ENCODE measurements at places on chromosomes 6 and 20.

DNA sequence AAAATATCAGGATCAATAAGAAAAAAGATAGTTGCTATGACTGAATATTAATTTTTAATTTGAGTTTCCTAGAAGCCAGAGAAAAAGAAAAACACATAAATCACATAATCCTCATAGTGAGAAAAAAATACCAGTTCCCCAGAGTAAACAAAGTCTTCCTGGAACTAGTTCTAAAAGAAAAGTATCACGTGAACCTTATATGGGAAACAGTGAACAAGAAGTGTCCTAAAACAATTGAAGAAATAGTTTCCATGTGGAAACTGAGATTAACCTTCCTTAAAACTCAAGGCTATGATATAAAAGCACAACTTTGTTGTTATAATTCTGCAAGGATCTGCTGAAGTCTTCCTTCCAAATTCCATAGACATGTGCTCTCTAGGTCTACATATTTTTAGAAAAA lies 50.6 kb downstream of the RCAN2 start:
- H3K36me3 ChIP-seq = no peaks in the 10 kb centered on the region
- H3K4me3 ChIP-seq = no peak overlapping the region
- no peak for DNase-seq
- no peaks in the 10 kb centered on the region for H3K4me1 ChIP-seq
- H3K27me3 ChIP-seq = peaks cover 6% of the 10 kb centered on the region

DNA sequence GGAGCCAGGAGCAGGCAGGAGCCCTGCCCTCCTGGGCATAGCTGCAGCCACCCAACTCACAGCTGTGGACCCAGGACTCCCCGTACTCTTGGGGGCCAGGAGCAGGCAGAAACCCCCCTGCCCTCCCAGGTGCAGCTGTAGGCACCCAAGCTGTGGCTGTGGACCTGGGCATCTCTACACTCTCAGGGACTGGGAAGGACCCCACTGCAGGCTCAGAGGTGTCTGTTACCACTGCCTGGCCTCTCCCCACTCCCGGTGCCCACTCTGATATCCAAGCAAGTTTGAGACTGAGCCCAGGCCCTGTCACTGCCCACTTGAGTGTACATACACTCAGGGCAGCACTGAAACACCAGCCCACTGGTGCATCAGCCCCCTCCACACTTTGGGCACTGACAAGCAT lies 193.5 kb upstream of the MANEA start:
- no peaks in the 10 kb centered on the region for H3K4me1 ChIP-seq
- no peak for DNase-seq
- no peak overlapping the region for H3K4me3 ChIP-seq
- no peaks in the 10 kb centered on the region for H3K36me3 ChIP-seq
- no peaks in the 10 kb centered on the region for H3K27me3 ChIP-seq
- no peak overlapping the region for H3K27ac ChIP-seq

- no peaks in the 10 kb centered on the region for H3K4me1 ChIP-seq
- no peak for DNase-seq
- H3K36me3 ChIP-seq = no peaks in the 10 kb centered on the region
- H3K27me3 ChIP-seq = no peaks in the 10 kb centered on the region
Observed at GRCh38 chr6:67094431-67094946, 1387.5 kb upstream of the EYS start.

- no peak overlapping the region for H3K4me3 ChIP-seq
- no peak overlapping the region for H3K27ac ChIP-seq
- H3K36me3 ChIP-seq = no peaks in the 10 kb centered on the region
- H3K4me1 ChIP-seq = no peaks in the 10 kb centered on the region
- H3K27me3 ChIP-seq = no peaks in the 10 kb centered on the region
Observed at GRCh38 chr20:21982559-21982958, 277.1 kb downstream of the PAX1 start.

DNA sequence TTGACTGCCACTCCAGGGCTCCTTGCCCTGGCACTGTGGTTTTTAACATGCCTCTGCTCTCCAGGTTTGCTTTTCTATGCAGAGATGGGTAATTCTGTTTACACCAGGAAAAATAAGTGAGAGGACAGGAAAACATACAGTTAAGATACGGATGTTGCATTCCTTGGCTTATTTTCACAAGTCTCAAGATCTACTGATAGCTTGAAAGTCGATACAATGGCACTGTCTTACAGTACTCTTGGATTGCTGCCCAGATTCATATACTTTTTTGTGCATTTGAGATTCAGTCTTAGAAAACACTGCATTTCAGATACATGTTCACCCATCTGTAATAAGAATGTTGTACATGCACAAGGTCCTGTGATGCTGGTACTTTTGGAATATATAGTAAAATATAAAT lies 159.6 kb upstream of the FLRT3 start:
- H3K4me3 ChIP-seq = no peak overlapping the region
- H3K27ac ChIP-seq = no peak overlapping the region
- H3K36me3 ChIP-seq = no peaks in the 10 kb centered on the region
- H3K4me1 ChIP-seq = no peaks in the 10 kb centered on the region
- H3K27me3 ChIP-seq = no peaks in the 10 kb centered on the region
- DNase-seq = no peak

DNA sequence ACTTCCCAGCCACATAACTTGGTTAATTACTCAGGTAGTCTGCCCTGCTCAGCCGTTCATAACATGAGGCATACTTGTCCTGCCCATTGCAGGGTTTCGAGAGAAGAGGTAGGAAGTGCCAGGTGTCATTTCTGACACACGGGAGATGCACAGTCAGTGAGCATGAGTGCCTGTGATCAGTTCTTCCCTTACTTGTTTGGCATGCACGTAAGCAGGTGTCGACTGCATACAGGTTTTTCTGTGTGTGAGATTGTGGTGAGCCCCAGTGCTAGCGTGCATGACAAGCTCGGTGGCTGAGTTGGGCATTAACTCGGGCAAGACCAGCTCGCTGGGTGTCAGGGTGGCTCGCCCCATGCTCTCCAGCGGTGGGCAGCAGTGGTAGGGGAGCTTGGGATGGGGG lies 51.2 kb upstream of the SLC22A1 start:
- H3K36me3 ChIP-seq = peaks cover 84% of the 10 kb centered on the region
- H3K27ac ChIP-seq = no peak overlapping the region
- H3K27me3 ChIP-seq = no peaks in the 10 kb centered on the region
- peaks cover 31% of the 10 kb centered on the region for H3K4me1 ChIP-seq
- no peak overlapping the region for H3K4me3 ChIP-seq

DNA sequence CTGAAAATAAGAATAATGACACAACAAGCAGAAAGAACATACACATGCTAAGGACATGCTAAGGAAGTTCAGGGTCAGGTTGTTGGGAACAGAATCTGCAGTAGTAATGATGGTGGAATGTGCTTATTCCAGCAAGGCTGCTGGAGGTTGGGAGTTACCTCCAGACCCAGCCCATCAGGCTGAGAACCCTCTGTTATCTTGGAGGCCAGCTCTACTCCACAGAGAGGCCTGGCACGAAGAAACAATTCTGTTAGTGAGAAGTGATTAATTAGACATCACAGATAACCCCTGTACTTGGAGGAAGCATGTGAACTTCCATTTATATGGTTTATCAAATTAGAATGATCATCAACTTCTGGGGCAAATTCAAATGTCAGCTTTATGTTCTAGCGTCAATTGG lies 22.1 kb upstream of the ARHGAP18 start:
- H3K27ac ChIP-seq = no peak overlapping the region
- H3K4me1 ChIP-seq = no peaks in the 10 kb centered on the region

GRCh38 chr20:61862881-61863280 lies 202.8 kb downstream of the TAF4 start:
- no peaks in the 10 kb centered on the region for H3K4me1 ChIP-seq
- no peak overlapping the region for H3K27ac ChIP-seq
- DNase-seq = no peak

GRCh38 chr6:4291453-4292403 lies 156.4 kb upstream of the ECI2 start:
- H3K4me1 ChIP-seq = no peaks in the 10 kb centered on the region
- no peaks in the 10 kb centered on the region for H3K27me3 ChIP-seq
- H3K36me3 ChIP-seq = no peaks in the 10 kb centered on the region
- no peak for DNase-seq
- H3K4me3 ChIP-seq = no peak overlapping the region

DNA sequence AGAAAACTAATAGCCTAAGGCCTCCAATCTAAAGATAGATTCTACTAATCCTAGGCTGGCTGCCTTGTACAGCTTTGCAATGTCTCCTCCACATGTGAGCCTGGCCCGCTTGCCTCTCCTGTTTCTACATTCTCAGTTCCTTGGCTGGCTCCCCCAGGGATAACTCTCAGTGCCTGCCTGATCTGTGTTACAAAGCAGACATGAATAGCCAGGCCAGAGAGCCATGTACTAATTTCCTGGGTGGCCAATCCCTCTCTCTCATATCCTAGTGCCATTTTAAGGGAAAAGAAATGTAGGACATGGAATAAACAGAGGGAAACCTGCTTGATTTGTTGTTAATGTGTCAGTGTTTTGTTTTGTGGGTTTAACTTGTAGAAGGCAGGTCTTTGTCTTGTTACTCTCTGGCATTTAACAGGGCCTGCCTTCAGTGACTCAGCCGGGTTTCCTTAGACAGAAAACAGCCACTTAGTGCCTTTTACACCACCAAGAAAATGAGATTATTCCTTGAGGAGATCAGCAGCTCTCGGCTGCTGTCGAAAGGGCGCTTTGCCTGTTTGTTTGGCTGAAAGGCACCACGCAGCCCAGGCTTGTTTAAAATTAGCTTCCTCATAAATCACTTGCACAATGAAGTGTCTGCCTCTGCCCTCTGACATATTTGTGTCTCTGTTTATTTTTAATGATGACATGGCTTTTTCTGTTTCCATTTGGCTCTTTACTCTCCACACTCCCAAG lies 702.7 kb downstream of the MAFB start:
- H3K36me3 ChIP-seq = no peaks in the 10 kb centered on the region
- H3K27me3 ChIP-seq = no peaks in the 10 kb centered on the region

- no peak for DNase-seq
- H3K36me3 ChIP-seq = no peaks in the 10 kb centered on the region
- H3K27me3 ChIP-seq = no peaks in the 10 kb centered on the region
- no peak overlapping the region for H3K4me3 ChIP-seq
- no peak overlapping the region for H3K27ac ChIP-seq
Observed at GRCh38 chr6:110265273-110265672, 85.0 kb downstream of the CDC40 start.

DNA sequence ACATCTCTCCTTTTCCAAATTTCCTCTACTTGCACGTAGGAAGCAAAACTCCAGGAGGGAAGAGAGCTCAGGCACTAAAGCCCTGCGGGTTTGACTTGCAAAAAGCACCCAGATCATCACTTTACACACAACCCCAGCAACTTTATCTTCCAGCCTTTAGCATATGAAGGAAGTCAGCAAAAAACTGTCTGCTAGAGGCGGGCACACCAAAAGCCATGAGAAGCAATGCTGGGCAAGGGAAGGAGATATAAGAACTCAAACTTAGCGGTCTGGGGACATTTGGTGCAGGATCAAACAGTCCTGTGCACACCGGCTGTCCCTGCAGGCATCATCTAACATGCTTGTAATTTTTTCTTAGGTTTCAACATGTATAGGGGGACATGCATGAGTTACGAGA lies 113.3 kb downstream of the JPH2 start:
- H3K4me1 ChIP-seq = peaks cover 34% of the 10 kb centered on the region
- DNase-seq = no peak
- no peak overlapping the region for H3K4me3 ChIP-seq
- H3K27ac ChIP-seq = no peak overlapping the region

DNA sequence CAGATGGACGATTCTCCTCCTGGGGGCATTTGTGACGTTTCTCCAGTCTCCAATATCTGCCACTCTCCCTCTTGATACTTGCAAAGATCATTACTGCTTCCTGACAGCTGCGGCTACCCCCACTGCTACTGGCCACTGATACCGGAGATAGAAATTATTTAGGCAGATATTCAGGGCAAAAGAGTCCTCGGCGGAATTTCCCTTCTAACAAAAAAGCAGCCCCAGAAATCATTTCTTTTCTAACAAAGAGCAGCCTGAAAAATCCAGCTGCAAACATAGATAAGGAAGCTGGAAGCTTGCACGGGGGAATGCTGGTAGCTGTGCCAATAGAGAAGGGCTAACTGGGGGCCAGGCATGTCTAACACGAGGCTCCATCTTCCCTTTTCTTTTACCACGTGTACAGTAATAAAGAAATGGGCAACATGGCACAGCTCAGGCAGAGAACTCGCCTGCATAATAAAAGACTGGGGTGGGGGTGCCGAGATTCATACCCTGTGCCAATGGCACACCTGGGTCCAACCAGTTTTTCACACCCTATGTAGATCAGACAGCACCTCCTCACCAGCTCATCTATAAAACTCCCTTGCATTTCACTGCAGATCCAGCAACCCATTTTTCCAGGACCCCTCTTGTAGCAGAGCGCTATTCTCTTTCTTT lies 6.1 kb downstream of the TP53RK start:
- H3K4me3 ChIP-seq = no peak overlapping the region
- peaks cover 21% of the 10 kb centered on the region for H3K4me1 ChIP-seq
- peaks cover 20% of the 10 kb centered on the region for H3K36me3 ChIP-seq
- no peaks in the 10 kb centered on the region for H3K27me3 ChIP-seq
- no peak overlapping the region for H3K27ac ChIP-seq

- no peak overlapping the region for H3K4me3 ChIP-seq
- no peak overlapping the region for H3K27ac ChIP-seq
- no peaks in the 10 kb centered on the region for H3K27me3 ChIP-seq
- H3K4me1 ChIP-seq = no peaks in the 10 kb centered on the region
- H3K36me3 ChIP-seq = no peaks in the 10 kb centered on the region
Observed at GRCh38 chr20:63809856-63810255, 21.2 kb downstream of the ZBTB46 start.

DNA sequence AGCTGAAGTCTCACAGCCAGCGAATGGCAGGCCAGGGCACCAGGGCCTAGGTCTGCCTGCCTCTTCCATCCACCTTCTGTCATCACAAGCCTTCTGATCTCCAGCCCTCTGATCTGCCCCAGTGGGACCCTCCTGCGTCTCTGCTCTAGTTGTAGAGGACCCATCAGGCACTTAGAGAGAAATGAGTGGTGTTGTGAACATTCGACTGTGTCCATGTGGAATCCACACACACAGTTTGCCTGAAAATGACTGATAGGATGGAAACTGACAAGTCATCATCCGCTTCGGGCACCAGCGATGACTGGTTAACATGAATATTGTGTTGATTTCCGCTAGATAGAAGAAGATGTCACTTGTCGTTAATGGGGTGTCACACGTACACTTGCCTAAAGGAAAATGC lies 221.0 kb downstream of the PTPRT start:
- no peaks in the 10 kb centered on the region for H3K27me3 ChIP-seq
- no peaks in the 10 kb centered on the region for H3K4me1 ChIP-seq
- no peak overlapping the region for H3K27ac ChIP-seq
- no peak for DNase-seq
- H3K36me3 ChIP-seq = no peaks in the 10 kb centered on the region
- no peak overlapping the region for H3K4me3 ChIP-seq

DNA sequence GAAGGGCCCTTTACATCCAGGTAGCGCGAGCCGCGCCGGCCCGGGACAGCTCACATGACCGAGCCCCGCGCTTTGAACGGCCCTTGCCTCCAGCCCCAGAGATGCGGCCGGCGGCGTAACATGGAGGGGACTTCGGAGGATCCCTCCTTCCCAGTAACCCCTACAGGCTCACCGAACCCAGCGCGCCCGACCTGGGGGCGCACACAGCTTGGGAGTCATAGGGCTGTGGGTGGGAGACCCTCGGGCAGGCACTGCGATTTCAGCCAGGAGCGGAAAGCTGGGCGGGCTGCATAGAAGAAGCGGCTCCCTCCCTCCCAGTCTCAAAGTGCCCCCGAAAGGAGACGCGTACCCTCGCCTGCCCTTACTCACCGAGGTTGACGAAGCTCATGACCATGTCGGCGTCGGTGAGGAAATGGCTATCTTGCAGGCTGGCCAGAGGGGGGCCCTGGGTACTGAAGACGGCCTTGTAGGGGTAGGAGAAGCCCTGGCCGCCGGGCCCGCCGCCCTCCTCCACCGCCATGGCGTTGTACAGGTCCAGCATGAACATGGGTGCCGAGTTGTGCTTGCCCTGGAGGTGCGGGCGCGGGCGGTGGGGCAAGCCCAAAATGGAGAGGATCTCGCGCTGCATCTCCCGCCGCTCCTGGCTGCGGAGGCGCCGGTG lies 975 bp downstream of the BMP7 start:
- no peak for DNase-seq
- H3K36me3 ChIP-seq = no peaks in the 10 kb centered on the region
- no peak overlapping the region for H3K27ac ChIP-seq
- H3K27me3 ChIP-seq = peaks cover 11% of the 10 kb centered on the region
- no peak overlapping the region for H3K4me3 ChIP-seq

Measured in natural killer cell (primary cell).